ENCODE measurements at places on chromosomes 16 and 17.

GRCh38 chr17:78130437-78131101 lies at the start of gene TMC8:
TSS of gene TMC8 (plus strand) at chr17:78130771. CDS start at chr17:78131589, 818 bp downstream.
- DNase-seq, result peak; percentile 79

DNA sequence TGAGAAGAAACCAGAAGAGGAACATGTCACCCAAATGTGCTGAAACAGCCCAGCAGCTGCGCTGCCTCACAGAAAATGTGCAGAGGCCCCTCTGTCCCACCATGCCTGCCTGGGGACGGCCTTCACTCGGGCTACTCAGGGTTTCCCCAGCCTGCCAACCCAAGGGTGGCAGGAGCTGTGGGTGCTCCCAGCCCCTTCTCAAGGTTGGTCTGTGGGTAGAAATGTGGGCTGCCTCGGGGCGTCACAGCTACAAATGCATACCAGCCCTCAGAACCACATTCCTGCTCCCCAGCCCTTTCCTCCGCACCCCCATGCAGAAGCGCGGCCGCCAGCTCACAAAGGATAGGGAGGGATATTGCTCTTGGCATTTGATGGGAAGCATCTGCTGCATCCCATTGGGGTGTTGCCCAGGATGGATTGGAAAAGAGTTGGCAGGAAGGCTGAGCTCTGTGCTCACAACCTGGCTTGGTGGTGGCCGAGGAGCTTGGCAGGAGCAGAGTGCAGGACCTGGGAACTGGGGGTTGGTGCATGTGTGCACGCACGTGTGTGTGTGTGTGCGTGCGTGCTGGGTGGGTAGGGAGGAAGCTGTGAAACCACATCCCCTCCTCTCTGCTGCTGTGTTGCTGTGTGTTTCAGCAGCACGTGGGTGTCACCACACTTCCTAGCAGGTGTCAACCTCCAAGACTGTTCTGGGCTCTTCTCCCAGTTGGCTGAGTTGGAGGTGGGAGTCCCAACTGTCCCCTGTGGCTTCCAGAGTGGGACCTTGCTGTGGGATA lies 304.4 kb downstream of the SEC14L1 start:
- peak; percentile 97 for DNase-seq

GRCh38 chr17:73562896-73563295 lies 81.3 kb downstream of the SDK2 start:
- DNase-seq, result no peak

DNA sequence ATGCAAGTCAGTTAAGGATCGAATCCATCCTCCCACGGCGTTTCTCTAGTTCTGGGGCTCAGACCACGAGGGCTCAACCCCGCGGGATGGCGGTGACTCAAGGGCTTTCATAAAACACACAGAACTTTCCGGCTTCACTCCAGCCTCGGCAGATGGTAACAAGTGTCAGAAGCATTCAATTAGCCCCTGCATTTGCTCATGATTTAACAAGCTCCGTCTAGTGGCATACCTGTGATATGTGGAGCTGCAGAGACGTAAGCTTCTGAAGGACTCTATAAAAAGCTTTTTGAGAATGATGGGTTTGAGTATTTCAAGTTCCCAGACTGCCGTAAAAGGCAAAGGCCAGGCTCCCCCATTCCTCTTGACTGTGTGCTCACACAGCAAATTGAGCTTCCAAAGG lies 91.3 kb upstream of the SEC14L1 start:
- no peak for DNase-seq

- no peak for DNase-seq
Observed at GRCh38 chr17:81167638-81168037, 1.6 kb upstream of the AATK start.

DNA sequence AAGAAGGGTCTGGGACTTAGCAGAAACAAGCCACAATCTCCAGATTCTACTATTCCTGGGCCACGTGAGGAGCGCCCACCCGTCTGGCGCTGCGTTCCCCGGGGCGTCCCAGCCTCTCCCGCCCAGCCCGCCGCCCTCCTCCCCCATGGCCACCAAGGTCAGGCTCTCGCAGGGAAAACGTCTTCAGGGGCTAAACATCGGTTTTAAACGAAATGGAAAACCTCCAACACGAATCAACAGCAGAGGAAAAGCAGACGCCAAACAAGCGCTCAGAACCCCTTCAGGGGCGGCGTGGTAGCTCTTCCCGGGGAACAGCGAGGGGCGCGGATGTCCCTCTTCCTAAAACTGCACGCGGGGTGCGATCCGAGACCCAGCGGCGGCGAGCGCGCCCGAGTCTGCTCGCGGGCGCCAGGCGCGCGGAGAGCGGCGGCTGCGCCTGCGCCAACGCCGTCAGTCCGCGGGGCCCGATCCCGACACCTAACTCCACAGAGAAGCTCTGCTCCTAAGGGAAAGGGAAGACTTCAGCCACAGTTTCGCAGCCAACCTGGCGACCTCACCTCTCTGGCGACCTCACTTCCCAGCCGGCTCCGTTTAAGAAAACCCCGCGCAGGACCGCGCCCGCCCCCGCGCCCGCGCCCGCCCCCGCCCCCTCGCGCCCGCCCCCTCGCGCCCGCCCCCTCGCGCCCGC lies 505 bp upstream of the COG1 start:
- peak; percentile 74 for DNase-seq

GRCh38 chr16:52203096-52203495 lies 343.8 kb downstream of the TOX3 start:
- no peak for DNase-seq

DNA sequence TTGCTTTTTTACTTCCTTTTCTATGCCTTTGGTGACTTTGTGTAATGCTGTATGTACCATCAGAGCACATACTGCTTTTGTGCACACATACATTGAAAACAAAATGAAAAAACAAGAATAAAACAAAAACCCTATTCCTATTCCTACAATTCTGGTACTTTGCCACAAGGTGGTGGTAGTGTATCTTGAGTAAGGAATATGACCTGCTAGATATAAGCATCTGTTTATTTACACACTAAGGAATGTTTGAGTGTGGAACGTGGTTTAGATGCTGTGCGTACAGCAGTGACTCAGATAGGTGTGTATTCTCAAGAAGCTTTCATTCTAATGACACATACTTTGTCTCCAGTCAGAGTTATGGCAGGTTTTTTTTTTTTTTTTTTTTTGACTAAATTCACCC lies 606.2 kb downstream of the WWOX start:
- DNase-seq, result no peak

GRCh38 chr16:83365166-83365565 lies 442.6 kb upstream of the HSBP1 start:
- no peak for DNase-seq

GRCh38 chr16:67869653-67870052 lies 3.2 kb upstream of the EDC4 start:
- DNase-seq, result no peak

DNA sequence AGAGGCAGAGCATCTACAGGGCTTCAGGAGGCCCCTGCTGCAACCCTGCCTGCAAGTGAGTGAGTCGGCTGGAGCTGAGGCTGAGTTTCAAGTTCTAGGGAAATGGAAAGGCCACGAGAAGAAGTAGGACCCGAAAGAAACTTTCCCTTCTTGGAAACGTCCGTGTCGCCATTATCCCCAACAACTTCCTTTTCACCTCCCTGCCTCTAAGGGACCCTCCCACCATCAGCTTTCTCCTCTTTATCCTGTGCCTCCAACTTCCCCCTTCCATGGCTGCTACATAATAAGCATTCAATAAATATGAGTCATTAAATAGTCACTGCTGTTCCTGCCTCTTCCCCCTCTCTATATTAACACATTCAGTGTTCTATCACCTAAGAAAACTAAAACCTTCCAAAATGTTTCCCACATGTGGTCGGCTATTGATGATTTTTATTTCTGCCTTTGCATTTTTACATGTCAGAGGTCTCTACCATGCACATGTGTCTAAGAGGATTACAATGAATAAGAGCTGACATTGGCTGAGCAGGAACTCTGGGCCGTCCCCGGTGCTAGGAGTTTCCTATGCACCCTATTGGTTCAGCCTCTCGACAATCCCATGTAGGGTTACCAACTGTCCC lies 115.9 kb upstream of the TNRC6C start:
- no peak for DNase-seq

- no peak for DNase-seq
Observed at GRCh38 chr17:1947743-1948516, 77.2 kb downstream of the RTN4RL1 start.

DNA sequence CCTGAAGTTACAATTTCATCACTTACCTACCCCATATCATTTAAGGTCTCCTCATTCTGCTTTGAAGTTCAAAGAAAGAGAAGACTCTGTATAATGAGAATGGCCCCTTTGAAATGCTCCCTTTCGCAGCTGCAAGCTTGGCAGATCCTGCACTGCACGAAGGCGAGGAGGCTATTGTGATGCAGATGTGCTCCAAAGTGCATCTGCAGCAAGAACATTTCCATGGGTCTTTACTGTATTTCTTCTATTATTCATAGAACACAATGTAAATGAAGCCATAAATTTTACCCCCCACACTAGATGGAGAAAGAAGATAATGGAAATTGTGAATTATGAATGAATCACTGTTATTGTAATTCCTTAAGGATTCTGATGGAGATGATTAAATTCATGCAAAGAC lies 178.7 kb downstream of the CHD9NB start:
- no peak for DNase-seq

DNA sequence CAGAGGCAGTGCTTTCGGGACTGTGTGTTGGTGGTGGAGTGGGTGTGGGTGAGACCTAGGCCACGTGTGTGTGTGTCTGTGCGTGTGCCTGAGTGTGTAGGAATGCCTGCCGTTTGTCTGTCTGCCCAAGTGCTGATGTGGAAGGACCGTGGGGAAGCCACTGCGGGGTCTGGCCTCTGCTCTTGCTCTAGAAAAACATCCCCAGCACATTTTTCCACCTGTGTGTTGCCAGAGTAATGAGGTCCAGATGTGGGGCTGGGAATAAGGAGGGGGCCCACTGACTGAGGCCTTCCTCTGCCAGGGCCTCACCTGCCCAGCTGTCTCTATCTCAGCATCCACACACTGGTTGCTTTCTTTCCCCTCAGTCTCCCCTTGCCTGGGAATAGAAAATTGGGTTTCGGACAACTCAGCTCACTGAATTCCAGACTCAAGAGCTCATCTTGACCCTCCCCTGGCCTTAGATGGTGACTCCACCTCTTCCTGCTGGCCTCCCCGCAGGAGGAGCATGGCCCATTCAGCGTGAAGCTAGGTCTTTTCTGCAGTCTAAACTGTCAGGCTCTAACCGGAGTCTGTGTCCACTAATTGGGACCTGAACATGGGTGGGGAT lies 7.6 kb downstream of the SGCA start:
- no peak for DNase-seq

GRCh38 chr16:30758988-30759491 lies 2.8 kb downstream of the CFAP119 start:
- DNase-seq, result no peak

GRCh38 chr17:77472468-77473310 lies 331.9 kb downstream of the SEC14L1 start:
- no peak for DNase-seq

- no peak for DNase-seq
Observed at GRCh38 chr17:4319221-4319620, 47.3 kb downstream of the UBE2G1 start.

DNA sequence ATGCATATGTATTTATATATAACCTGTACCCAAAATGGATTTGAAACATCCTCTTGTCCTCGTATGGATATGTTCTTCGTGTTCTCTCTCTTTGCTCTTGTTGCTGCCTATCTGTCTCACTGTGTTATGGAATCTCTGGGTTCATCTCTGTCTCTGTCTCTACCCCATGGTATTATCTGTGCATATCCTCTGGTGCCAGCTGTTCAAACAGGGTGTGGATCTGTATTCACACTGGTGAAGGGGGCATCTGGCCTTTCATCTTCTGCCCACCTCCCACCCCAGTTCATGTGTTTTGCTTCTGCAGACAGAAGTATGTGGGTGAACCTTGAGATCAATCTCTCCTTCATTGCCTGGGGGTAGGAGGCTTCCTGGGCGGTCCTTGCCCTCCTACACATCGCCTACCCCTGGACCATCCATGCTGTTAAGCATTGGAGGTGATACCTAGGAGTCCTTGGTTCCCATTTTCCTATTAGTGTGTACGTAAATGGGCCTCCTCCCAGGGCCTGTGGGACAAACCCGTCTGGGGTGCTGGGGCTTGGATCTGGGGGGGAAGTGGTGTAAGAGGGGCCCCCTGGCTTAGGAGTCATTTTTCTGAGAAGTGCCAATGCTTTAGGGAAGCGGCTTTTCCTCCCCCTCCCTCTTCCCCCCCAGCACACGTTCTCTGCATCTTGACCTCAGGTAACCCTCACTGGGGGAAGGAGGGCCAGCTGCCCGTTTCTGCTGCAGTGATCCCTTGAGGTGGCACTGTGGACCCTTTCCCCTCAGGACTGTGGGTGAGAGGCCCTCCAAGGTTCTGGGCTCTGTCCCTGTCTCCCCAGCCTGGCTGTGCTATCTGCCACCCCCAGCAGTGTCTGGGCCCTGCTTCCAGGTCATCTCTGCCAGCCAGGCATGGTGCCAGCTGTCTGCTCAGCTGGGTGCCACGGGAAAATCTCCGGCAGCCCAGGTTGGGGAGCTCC lies 21.1 kb downstream of the RARA start:
- no peak for DNase-seq

- DNase-seq, result no peak
Observed at GRCh38 chr17:82615084-82616020, 32.9 kb downstream of the WDR45B start.

- no peak for DNase-seq
Observed at GRCh38 chr16:31131841-31132271, 3.7 kb downstream of the PRSS8 start.

- no peak for DNase-seq
Observed at GRCh38 chr17:81294512-81295030, 536 bp downstream of the SLC38A10 start.

GRCh38 chr16:49471038-49471727 lies 97.6 kb downstream of the C16orf78 start:
- no peak for DNase-seq

GRCh38 chr16:17269439-17269838 lies 201.3 kb downstream of the XYLT1 start:
- DNase-seq, result no peak

DNA sequence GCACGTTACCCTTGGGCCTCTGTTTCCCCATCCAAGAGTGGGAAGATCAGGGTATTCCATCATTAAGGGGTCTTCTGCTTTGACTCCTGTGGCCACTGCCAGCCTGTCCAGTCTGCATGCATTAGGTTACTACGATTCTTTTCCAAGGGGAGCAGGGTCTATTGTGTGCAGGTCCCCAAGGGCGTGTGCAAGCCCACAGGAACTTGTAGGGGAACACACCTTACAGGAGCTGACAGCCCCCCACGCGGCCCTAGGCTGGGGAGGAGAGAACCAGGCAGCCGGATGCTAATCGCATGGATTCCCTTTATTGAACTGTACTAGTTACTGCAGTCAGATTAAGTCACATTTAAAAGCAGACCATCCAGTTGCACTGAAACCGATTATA lies 116.7 kb downstream of the C16orf78 start:
- no peak for DNase-seq

- no peak for DNase-seq
Observed at GRCh38 chr17:15112846-15113617, 152.1 kb downstream of the PMP22 start.

- no peak for DNase-seq
Observed at GRCh38 chr17:20987511-20987910, 55.3 kb downstream of the USP22 start.

- DNase-seq, result no peak
Observed at GRCh38 chr17:1087381-1088241, 90.7 kb downstream of the TIMM22 start.
